Chondrocyte (in vitro differentiated cells): ENCODE measurements at places on chromosomes 1 and 21. TPM values are rescaled to one million over a fixed set of nuclear protein-coding genes. Genes with fewer than 3 reads are reported as not detected.

- no peak for DNase-seq
- peak overlapping the region; percentile 73 for H3K27ac ChIP-seq
- H3K36me3 ChIP-seq: no peaks in the 10 kb centered on the region
- H3K4me3 ChIP-seq: no peak overlapping the region
These were observed 68.6 kb upstream of the ANGPTL1 start for GRCh38 chr1:178939338-178940067.

- no peak for DNase-seq
- H3K4me3 ChIP-seq: no peak overlapping the region
- no peaks in the 10 kb centered on the region for H3K27me3 ChIP-seq
- no peaks in the 10 kb centered on the region for H3K4me1 ChIP-seq
- H3K36me3 ChIP-seq: peaks cover 52% of the 10 kb centered on the region
These were observed 10.0 kb downstream of the NCSTN start for GRCh38 chr1:160353223-160353622.

- H3K4me3 ChIP-seq: no peak overlapping the region
- no peaks in the 10 kb centered on the region for H3K27me3 ChIP-seq
- no peak for DNase-seq
- H3K27ac ChIP-seq: peak overlapping the region; percentile 90
- H3K4me1 ChIP-seq: peaks cover 46% of the 10 kb centered on the region
These were observed 9.9 kb downstream of the GPR3 start for GRCh38 chr1:27402349-27402754.

GRCh38 chr21:45515241-45516061 is 26.8 kb downstream of the SLC19A1 start:
- peak; percentile 70 for DNase-seq
- H3K27ac ChIP-seq: no peak overlapping the region
- H3K4me3 ChIP-seq: no peak overlapping the region
- no peaks in the 10 kb centered on the region for H3K4me1 ChIP-seq
- H3K27me3 ChIP-seq: no peaks in the 10 kb centered on the region

DNA sequence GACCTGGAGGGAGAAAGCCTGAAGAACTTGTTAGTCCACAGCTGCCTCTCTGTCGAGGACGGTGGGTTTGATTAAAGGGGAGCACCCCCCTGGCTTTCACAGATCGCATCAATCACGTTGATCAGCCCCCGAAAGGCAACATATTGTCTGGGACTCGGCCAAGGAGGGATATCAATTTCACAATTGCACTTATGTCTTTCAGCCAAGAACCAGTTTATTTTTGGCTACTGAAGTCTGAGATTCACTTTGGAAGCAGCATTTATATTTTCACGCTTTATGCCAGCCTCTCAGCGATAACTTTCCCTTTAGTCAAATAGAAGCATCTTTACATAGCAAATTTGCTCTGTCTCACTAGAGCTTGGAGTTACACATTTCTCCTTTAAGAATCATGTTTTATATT is 253.2 kb upstream of the RRP15 start:
- DNase-seq: no peak
- H3K4me1 ChIP-seq: no peaks in the 10 kb centered on the region
- H3K27ac ChIP-seq: no peak overlapping the region
- no peaks in the 10 kb centered on the region for H3K36me3 ChIP-seq
- peaks cover 20% of the 10 kb centered on the region for H3K27me3 ChIP-seq

DNA sequence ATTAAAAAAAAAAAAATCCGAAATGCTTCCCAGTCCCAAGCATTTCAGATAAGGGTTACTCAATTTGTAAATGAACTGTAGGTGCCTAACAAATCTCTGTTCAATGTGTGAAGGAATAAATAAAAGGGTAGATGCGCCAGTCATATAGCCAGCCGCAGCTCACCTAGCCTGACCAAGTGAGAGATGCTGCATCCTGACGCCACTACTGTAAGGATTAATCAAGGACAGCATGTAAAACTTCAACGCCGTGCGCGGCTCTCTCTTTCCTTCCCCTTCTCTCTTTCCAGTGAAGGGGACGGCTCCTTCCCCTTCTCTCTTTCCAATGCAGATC is 441 bp downstream of the PPT1 start:
- no peaks in the 10 kb centered on the region for H3K36me3 ChIP-seq
- H3K27ac ChIP-seq: peak overlapping the region; percentile 76
- DNase-seq: no peak

DNA sequence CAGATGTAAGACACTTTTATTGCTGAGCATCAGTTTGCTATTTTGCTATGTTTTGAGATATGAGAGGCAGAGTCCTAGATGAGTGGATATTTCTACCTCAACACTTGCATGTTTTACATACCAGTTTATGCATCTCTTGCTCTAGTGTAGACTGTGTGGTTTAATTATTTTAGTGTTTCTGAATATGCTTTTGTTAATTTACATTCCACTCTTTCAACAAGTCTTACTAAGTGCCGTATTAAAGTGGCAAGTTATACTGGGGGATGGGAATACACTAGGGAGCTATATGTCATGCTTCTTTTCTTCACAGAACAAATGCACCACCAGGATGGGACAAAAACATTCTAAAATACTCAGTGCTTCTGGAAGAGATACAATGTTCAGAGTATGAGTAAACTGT is 507.7 kb upstream of the PRMT6 start:
- no peak overlapping the region for H3K27ac ChIP-seq
- H3K27me3 ChIP-seq: no peaks in the 10 kb centered on the region
- no peak overlapping the region for H3K4me3 ChIP-seq
- H3K4me1 ChIP-seq: no peaks in the 10 kb centered on the region

- no peaks in the 10 kb centered on the region for H3K27me3 ChIP-seq
- no peak overlapping the region for H3K27ac ChIP-seq
- H3K4me3 ChIP-seq: no peak overlapping the region
- H3K36me3 ChIP-seq: no peaks in the 10 kb centered on the region
- DNase-seq: no peak
These were observed 25.8 kb upstream of the LRRC8C start for GRCh38 chr1:89607156-89607555.

DNA sequence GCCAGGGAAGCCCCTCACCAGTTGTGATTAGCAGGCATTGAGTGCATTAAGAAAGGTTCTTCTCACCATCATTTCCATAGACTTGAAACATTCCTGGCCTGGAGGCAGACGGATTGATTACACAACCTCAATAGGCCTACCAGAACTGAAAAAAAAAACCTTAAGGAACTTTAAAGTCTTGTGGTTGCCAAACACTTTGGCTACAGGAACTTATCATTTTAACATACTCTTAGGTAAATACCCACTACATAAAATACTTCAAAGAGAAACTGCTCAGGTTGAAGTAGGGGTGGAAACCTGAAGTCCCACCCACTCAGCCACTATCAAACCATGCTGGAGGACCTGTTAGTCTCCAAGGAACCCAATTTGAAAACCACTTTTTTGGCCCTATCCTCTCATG is 22.4 kb upstream of the HMGB4 start:
- H3K27me3 ChIP-seq: no peaks in the 10 kb centered on the region
- no peak for DNase-seq
- H3K36me3 ChIP-seq: no peaks in the 10 kb centered on the region
- no peak overlapping the region for H3K4me3 ChIP-seq
- no peak overlapping the region for H3K27ac ChIP-seq

- H3K27me3 ChIP-seq: peaks cover 1% of the 10 kb centered on the region
- H3K27ac ChIP-seq: no peak overlapping the region
- H3K36me3 ChIP-seq: no peaks in the 10 kb centered on the region
- H3K4me3 ChIP-seq: no peak overlapping the region
- peaks cover 7% of the 10 kb centered on the region for H3K4me1 ChIP-seq
These were observed 3.0 kb upstream of the PDC start for GRCh38 chr1:186463926-186464325.

GRCh38 chr1:52636721-52637695 is 4.0 kb downstream of the SHISAL2A start:
- H3K4me1 ChIP-seq: peaks cover 13% of the 10 kb centered on the region
- no peak overlapping the region for H3K27ac ChIP-seq
- H3K27me3 ChIP-seq: peaks cover 15% of the 10 kb centered on the region
- peaks cover 1% of the 10 kb centered on the region for H3K36me3 ChIP-seq

GRCh38 chr21:37119421-37120218 is 46.6 kb downstream of the TTC3 start:
- no peaks in the 10 kb centered on the region for H3K27me3 ChIP-seq
- DNase-seq: no peak
- no peak overlapping the region for H3K4me3 ChIP-seq

The OR2AJ1 gene
- total RNA-seq: not detected in 3 replicates

The SLC45A3 gene
- 1.6 to 2.9 TPM (median 2.9 TPM) in 3 replicates for total RNA-seq

The SYF2 gene
- total RNA-seq: 23.2 to 25.9 TPM (median 24.3 TPM) in 3 replicates

The S1PR1 gene
- total RNA-seq: 0.15 to 0.40 TPM (median 0.17 TPM) in 3 replicates

The SPRR2A gene
- total RNA-seq: not detected in 3 replicates

The ZNF648 gene
- not detected in 3 replicates for total RNA-seq
